Omental fat pad (tissue), 4 donors: ENCODE measurements at places on chromosomes 2 and 18. TPM values are rescaled to one million over a fixed set of nuclear protein-coding genes. Genes with fewer than 3 reads are reported as not detected.
A peak's percentile ranks its signal among the peaks of the same experiment; 100 is the strongest.

The DHRS9 gene
- 6.7 TPM for total RNA-seq

The MDH1B gene
- 1.2 TPM for total RNA-seq

The ZNF24 gene
- total RNA-seq, result 24.8 TPM

The AQP12B gene
- not detected for total RNA-seq

The SERPINB11 gene
- not detected for total RNA-seq

The CNDP1 gene
- not detected for total RNA-seq

The HTR2B gene
- 1.5 TPM for total RNA-seq

The MLPH gene
- total RNA-seq, result 3.8 TPM

The SCN7A gene
- 11.0 TPM for total RNA-seq

The SFT2D3 gene
- 4.4 TPM for total RNA-seq

DNA sequence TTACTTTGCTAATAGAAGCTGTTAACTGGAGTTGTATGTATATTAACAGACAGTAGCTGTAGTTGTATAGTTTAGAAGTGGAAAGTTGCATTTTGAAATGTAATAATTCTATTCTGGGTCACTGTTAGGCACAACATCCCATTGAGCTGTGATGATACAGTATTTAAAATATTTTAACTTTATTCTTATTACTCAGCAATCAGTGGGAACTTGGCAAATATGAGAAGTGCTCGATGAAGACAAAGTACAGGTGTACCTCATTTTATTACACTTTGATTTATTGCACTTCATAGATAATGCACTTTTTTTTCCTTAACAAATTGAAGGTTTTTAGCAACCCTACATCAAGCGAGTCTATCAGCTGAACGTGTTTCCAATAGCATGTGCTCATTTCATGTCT, 8.6 kb downstream of the DNAJC10 start:
- no peak for DNase-seq

DNA sequence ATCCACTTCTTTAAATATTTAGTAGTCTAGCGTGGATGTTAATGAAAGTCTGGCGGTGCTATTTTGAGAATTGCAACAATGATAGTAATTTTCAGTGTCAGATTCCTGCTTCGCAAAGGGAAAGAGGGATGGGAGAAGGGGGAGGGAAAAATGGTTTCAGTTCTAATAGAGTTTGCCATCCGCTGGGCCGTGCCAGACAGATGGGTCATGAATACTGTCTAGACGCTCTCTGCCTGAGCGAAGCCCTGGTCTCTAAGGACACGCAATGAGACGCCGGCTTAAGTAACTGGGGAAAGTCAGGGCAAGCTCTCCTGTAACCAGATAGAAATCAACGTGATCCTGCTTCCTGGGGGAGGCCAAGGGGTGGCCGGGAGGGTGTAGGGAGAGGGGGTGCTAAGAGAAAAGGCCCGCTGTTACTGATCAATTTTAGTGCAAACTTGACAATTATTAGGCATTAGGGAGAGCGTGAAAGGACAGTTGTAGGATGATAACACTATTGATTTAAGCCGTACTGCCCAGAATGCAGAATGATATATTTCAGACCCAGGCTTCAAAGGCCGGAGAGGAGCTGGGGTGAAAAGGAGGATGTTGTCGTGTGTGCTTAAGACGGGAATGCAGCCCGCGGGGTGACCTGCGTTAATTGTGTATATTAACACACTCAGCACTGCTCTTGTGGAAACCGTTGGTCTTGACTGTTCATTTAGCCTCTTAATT, 229.2 kb downstream of the LDLRAD4 start:
- DNase-seq, result no peak

DNA sequence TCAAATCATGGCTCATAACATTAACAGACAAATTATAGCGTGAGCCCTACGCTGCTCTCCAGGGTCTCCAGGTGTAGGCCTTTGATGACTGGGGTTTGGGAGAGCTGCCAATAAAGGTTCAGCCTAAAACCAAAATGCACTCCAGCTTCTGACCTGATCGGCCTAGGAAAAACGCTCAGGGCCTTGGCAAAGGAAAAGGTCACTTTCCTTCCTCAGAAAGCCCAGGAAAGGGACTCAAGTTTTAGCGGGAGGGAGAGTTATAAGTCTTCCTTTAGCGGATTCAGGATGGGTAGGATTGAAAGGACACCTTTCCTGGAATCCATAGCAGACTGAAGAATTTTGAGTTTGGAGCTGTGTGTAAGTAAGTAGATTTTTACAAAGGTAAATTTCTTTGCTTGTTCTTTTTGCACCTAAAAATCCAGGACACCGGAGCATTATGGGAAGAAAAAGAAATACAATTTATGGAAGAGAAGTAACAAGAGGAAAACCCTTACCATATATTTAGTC, 8.8 kb downstream of the EVX2 start:
- DNase-seq, result no peak

GRCh38 chr2:158743879-158744278, 51.2 kb upstream of the DAPL1 start:
- DNase-seq, result no peak

DNA sequence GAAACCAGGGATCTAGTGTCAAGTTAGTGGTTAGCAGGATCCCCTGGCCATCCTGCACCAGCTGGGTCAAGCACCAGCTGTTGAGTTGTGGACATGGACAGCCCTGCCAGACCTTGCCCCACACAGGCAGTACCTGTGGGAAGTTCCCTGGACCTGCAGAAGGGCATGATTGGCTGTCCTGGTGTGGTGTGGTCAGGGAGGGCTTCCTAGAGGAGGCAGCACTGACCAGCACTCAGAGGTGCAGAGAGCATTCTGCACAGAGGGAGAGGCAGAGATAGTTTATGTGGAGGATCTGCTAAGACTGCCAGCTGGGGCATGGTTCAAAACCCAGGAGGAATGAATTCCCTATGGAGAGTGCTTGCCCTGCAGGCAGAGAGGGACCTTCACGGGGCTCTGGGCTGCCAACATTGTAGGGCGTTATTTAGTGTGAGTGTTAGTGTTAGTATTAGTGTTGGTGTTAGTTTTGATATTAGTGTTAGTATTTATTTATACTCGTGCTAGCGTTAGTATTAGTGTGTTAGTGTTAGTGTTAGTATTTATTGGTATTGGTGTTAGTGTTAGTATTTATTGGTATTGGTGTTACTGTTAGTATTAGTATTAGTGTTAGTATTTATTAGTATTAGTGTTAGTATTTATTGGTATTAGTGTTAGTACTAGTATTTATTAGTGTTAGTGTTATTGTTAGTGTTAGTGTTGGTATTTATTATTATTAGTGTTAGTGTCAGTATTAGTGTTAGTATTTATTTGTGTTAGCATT, 31.9 kb downstream of the TWIST2 start:
- no peak for DNase-seq

DNA sequence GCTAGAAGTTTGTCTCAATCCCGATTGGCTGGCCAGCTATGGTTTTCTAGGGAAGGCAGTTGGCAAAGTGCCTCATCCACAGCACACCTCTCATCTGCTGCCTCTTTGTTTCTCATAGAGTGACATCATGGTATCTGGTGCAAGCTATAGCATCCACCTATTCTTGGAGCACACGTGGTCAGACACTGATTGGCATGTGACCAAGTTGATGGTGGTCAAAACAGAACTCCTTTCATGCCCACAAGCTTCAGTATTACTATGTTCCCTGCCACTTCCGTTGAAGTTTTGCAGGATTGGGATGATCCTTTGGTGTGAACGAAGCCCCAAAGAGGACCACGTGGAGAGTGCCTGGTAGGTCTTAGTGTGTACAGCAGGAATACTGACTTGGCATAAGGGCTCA, 28.8 kb downstream of the TTC32 start:
- no peak for DNase-seq

DNA sequence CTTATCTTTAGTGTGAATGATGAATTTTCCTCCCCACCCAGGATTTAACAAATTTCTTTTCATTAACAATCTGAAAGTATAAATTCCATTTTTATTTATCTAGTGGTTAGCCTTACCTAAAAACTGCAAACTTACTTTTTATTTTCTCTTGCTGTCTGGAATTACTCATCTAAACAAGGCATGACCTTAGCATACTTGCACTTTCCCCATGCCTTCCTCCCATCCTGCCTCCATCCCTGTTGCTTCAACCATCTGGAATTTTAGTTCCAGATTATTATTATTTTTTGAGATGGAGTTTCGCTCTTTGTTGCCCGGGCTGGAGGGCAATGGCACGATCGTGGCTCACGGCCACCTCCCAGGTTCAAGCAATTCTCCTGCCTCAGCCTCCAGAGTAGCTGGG, 35.6 kb downstream of the GDF7 start:
- DNase-seq, result no peak

DNA sequence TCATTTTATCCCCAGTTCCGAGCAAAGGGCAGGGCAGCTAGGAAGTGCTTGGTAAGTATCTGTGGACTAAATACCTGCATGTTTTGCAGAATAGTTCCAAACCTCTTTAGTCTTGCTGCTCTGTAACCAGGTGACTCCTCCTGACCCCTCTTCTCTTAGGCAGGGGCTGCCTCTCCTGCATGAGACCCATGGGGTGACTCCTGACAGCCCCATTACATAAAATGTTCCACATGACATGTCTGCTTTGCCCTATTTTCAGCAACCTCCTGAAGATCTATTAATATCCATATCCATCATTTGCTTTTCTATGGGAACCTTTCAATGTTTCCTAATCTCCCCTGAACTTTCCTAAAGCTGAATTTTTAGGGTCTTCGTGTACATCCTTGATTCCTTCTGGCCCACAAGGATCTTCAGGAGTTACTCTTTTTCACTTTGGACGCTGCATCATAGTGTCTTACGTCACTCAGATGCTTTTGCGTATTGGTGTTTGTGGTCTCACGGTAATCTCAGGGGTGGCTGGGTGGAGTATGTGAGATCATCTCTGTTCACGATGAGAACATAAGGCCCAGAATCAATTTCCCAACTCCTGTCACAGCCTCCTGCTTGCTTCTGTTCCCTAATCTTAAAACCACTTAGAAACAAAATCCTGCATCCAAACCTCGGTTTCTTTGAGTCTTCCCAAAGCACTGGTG, 76.6 kb downstream of the MAPK4 start:
- no peak for DNase-seq

- peak; percentile 22 for DNase-seq
Observed at GRCh38 chr2:72145289-72145657, 2.4 kb downstream of the CYP26B1 start.

DNA sequence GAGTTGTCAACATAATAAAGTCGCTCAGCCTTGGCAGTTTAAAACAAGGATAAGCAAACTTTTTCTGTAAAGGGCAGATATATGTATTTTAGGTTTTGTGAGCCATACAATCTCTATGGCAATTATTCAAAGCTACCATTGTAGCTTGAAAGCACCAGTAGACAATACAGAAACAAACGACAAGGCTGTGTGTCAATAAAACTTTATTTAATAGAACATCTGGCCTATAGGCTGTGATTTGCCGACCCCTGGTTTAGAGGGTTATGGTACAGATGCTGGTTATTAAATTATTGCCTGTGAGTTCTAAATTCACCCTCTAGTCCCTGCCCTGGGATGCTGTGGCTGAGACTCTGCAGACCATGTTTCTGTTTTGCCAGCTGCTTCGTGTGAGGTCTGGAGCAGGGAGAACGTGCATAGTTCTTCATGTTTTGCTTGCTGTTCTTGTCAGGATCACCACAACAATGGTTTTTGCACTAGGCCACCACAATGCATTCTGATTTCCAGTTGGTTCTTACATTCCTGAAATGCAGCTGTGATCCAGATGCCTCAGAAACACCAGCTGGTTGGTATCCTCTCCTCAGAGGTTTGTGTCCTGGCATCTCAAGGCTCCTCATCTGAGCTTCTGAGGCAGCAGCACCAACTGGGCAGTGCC, 46.6 kb downstream of the ICOS start:
- no peak for DNase-seq

- no peak for DNase-seq
Observed at GRCh38 chr2:137367361-137367760, 596.9 kb upstream of the HNMT start.

DNA sequence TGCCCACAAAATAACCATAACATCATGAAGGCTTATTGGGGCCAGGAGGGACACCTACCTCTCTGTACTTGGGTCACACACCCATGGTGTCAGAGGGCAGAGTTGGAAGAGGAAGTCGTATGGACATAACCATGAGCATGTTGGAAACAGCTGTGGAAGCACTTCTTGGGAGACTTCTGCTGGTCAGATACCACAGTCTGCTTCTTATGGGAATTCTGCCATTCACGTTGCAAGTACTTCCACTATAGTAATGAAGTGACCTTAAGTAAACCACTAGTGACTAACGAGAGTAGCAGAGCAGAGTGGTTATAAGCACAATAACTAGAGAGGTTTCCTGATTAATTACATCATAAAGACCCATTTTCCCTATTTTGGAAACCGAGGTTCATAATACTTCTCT, 61.1 kb upstream of the TFPI start:
- no peak for DNase-seq

- no peak for DNase-seq
Observed at GRCh38 chr2:42060718-42061619, 13.1 kb downstream of the PKDCC start.

- no peak for DNase-seq
Observed at GRCh38 chr2:72934683-72935610, 17.6 kb downstream of the EMX1 start.
